ENCODE measurements at places on chromosomes 4 and X.

DNA sequence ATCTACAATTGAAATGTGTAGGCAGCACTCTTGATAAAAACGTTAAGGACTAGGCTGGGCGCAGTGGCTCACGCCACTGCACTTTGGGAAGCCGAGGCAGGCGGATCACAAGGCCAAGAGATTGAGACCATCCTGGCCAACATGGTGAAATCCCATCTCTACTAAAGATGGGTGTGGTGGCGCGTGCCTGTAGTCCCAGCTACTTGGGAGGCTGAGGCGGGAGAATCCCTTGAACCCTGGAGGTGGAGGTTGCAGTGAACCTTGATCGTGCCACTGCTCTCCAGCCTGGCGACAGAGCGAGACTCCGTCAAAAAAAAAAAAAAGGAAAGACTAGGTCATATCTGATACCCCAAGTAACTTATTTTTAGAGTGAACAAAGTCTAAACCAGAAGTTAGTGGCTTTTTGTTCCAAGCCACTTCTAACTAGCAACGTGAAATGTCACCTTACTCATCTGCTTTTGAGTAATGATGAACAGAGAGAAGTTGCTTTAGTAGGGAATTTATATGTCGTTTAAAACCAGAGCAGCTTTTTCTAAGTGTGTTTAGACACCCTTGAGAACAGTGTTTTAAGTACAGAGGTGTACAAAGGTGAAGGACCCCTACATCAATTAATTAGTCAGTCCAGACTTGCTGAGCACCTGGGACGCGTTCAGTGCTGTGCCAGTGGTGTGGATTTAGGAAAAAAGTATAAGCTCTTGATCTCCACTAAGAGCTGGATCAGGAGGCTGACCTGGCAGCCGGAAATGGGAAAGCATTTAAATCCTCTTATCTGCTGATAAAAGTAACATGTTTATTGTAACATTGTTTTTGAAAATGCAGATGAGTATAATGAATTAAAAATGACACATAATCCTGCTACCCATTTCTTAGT lies 23.5 kb downstream of the SPRY1 start:
- DNase-seq = no peak

- peak; percentile 28 for DNase-seq
Measured at GRCh38 chr4:152581536-152582160, 45.8 kb upstream of the FBXW7 start.

- peak; percentile 65 for DNase-seq
Measured at GRCh38 chr4:108959491-108959890, 196.6 kb upstream of the ETNPPL start.

- DNase-seq = peak; percentile 65
Measured at GRCh38 chr4:148376151-148376550, 66.1 kb downstream of the NR3C2 start.

- no peak for DNase-seq
Measured at GRCh38 chr4:20480165-20480947, 219.9 kb upstream of the PACRGL start.

Measured in choroid plexus epithelial cell (primary cell).